Right lung (tissue), 10 donors: ENCODE measurements at places on chromosomes 5 and 9. TPM values are rescaled to one million over a fixed set of nuclear protein-coding genes. Genes with fewer than 3 reads are reported as not detected.
A peak's percentile ranks its signal among the peaks of the same experiment; 100 is the strongest.

GRCh38 chr5:86968301-86968753 lies 299.4 kb upstream of the RASA1 start:
- DNase-seq = peak; percentile 53

DNA sequence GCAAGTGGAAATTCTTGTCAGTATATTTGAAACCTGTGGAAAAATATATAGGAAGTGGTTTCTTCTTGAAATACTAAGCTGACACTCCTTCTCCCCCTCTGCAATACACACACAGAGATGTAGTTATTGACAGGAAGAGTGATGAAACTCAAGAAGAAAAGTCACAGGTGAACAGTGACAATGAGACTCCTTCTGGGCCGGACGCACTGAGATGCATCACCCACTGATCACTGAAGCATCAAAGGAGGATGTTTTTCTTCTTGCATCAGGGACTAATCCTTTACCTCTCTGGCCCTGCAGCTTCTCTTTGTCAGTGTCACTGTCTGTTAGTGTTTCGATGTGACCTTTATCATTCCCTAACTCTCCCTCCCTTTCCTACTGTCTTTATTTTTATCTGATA lies 1864.2 kb upstream of the C9orf72 start:
- DNase-seq = no peak

GRCh38 chr5:3346111-3346820 lies 249.4 kb upstream of the IRX1 start:
- no peak for DNase-seq

DNA sequence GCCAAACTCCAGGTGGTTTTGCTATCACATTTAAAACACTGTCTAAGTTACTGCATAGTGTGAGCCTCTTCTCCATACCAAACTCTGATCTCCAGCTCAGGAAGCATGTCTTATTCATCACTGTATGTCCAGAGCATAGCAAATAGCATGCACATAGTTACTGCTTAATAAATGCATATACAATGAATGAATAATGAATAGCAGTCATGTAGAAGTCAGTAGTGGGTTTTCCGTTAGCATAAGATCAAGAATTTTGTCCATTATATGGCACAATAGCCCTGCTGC lies 329.4 kb downstream of the ARRDC3 start:
- no peak for DNase-seq

DNA sequence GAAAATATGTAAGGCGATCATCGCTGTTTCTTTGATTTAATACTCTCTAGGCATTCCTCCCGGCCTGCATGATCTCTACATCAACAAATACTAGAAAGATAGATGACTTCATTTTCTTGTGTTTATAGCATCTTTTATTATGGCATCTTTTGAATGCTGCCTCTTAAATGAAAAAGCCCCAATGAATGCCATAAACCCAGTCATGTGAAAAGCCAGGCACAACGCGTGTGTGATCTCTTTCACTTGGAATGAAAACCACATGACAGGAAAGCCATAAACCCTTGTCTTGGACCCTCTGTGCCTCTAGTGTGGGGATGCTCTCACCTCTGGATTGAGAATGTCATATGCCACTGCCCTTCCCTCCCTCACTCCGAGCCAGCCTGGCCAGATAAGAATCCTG lies 476.2 kb downstream of the SEMA5A start:
- no peak for DNase-seq

SYNPO gene
- polyA plus RNA-seq = 33.2 TPM
